ENCODE measurements at places on chromosomes 5 and 9.
A peak's percentile ranks its signal among the peaks of the same experiment; 100 is the strongest.

DNA sequence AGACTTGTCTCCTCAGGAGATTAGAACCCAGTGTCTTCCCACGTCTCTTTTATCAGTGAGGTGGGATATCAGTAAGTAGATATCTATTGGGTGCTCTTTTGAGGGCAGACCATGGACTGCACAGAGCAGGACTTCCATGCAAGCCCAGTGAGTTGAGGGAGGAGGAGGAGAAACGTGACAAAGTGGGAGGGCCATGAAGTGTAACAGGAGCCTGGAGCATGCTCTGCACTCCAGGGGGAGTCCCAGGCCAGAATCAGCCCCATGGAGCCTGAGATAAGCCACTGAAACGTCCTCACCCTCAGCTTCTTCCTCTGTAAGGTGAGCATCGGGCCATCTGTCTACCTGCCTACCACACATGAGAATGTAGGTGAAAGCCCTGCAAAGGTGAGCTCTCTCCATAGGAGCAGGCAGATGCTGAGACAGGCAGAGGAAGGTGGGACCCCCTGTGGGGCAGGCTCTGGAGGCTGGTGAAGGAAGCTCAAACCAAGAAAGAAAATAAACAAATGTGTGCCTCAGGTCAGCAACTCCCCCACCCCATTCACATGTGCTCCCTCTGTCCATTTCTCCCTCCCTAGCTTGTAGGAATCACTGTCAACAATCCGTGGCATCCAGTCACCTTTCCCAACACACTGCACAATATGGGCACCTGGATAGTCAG lies 87.4 kb downstream of the NRG2 start:
- DNase-seq: no peak

GRCh38 chr9:107068581-107068980 lies 205.6 kb downstream of the ZNF462 start:
- no peak for DNase-seq

DNA sequence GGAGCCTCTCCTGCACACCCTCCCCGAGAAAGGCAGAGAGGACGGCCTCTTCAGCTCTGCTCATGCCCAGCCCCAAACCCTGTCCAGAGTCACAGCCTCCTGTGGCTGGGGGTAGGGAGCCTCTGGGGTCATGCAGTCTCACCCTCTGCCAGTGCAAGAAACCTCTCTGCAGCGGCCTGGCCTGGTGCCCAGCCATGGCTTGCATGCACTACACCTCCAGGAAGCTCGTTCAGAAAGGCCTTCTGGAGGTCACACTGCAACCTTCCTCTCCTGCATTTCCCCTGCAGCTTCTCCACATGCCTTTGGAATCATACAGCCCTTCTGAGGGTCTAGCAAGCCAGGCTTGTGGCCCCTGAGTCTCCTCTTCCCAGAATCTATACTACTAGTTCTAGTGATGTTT lies 17.9 kb downstream of the CSF1R start:
- DNase-seq: no peak

DNA sequence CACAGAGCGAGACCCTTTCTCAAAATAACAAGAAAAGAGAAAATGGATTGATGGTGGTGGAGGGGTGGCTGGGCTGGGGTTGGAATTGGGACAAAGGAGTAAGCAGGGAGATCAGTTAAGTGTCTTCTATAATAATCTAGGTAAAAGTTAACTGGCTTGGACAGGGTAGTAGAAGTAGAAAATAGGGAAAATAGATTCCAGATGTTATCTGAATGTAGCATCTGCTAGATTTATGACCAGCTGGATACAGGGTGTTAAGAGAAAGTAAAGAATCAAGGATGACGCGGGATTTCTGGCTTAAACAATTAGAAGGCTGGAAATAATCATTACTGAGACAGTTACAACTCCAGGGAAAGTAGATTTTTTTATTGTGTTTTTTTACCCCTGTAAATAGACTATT lies 13.0 kb downstream of the PPP6C start:
- DNase-seq: no peak

DNA sequence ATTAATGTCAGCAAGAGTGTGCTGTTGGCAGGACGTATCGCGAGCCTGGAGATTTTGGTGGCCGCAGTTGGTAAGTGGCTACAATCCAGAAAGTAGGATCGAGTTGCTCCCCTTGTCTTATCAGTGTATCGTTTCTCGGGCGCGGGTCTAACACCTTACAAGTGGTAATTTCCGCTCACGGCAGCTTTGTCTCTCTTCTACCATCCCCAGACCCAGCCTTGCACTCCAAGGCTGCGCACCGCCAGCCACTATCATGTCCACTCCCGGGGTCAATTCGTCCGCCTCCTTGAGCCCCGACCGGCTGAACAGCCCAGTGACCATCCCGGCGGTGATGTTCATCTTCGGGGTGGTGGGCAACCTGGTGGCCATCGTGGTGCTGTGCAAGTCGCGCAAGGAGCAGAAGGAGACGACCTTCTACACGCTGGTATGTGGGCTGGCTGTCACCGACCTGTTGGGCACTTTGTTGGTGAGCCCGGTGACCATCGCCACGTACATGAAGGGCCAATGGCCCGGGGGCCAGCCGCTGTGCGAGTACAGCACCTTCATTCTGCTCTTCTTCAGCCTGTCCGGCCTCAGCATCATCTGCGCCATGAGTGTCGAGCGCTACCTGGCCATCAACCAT lies 1.1 kb downstream of the PTGER4 start:
- peak; percentile 58 for DNase-seq

- DNase-seq: no peak
Measured at GRCh38 chr5:72007336-72008111, 99.8 kb upstream of the MAP1B start.

DNA sequence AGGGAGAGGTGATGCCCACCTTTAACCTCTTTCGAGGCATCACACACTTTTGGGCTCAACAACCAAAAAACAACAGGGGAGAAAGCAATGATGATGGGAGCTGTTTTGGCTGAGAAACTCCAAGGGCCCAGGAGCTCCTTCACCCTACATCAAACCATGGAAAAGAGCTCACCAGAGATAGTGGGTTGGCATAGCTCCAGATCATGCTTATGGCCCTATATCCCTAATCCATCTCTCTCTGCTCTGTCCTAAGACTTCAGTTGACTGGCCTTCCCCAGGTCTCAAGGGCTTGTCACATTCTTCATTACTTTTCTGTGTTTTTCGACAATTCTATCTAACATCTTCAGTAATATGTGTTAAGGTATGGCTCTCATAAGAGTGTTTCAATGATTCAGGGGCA lies 5.7 kb upstream of the CTSL start:
- no peak for DNase-seq

DNA sequence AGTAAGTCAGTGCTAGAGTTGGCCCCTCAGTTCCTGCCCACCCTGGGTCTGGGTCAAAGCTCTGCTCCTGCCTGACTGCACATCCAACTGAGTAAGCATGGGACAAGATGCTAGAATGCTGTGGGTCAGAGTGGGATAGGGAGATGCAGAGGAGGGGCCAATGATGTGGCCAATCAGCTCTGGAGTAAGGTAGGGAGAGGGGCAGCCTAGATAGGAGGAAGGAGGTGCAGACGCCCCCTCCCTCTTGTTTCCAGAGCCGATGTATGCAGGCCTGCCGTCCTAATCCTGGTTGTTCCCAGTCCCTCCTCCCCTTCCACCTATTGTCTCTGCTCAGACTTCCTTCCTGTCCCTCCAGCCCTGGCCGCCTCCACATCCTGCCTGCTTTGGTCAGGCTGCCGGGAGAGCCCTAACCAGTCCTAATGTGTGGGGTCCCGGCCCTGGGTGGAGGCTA lies 1.3 kb downstream of the ARAP3 start:
- no peak for DNase-seq

- no peak for DNase-seq
Measured at GRCh38 chr9:80811003-80811402, 878.3 kb downstream of the TLE1 start.

DNA sequence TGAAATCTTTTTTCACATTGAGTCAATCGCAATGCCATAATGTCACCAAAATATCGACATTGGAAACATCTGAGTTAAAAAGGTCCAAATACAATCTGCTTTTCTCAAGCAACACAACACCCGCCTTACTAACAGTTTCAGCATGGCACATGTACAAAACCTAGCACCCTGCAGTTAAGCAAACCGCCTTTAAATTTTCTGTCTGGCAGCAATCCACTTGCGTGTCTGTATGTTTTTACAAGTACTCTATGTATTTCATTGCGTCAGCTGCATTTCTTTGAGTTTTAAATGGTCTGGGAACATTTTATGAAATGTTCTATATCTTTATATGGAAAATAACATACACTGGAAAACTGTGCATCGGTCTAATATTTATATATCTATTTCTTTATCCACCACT lies 134.6 kb downstream of the DENND1A start:
- no peak for DNase-seq

GRCh38 chr9:82764061-82764668 lies 298.8 kb downstream of the RASEF start:
- no peak for DNase-seq

GRCh38 chr9:130106860-130107233 lies 53.1 kb downstream of the GPR107 start:
- DNase-seq: no peak

GRCh38 chr5:107672211-107673038 lies 1.7 kb upstream of the EFNA5 start:
- DNase-seq: no peak

DNA sequence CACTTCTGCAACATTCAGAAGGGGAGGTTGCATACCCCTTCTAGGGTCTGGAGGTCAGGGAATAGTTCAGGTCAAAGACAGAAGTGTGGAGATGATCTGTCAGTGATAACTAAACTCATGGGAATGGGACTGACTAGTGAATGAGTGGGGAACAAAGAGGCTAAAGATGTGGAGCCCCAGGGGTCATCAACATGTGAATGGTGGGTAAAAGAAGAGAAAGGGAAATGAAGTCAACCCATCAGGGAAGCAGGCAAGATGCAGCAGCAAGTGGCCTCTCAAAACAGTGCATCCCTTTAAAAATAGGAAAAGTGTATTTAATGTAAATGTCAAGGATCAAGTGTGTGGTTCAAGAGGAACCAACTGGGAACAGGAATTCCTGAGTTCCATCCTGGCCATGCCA lies 69.9 kb downstream of the PLPPR1 start:
- DNase-seq: no peak

GRCh38 chr5:154447089-154447725 lies 1.4 kb downstream of the SAP30L start:
- DNase-seq: peak; percentile 11

DNA sequence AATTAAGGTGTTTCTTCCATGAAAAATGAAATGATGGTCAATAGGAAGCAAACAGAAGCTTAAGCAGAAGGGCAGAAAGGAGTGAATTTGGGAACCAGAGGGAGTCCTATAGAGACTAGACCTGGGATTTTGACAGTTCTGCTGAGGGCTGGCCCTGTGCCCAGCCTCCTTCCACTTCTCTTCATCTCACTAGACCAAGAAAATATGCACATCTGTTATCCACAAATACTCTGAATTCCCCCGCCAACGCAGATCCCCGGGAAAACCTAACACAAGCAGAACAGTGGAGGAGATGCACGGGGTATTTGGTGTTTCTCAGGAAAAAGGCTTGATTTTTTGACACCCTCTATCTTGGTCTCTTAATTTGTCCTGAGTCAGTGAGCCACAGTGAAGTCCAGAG lies 22.7 kb downstream of the GRIA1 start:
- no peak for DNase-seq

DNA sequence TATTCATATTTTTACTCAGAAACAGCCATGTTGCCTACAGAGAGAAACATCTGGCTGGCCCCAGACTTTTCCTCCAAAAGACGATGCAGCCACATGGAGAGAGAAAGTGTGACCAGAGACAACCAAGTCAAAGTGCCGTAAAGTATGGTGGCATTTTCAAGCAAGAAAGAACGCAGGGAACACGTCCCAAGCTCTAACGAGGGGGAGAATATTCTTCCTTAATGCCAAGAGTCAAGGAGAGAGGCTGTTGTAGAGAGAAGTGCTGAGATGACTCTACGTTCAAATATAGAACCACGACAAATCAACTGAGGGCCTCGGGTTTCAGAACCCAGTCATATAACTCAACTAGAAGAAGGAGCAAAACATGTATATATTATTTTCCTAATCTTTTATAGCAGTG lies 55.9 kb downstream of the FNBP1 start:
- DNase-seq: no peak

- DNase-seq: no peak
Measured at GRCh38 chr9:124353811-124354274, 61.4 kb downstream of the PSMB7 start.

DNA sequence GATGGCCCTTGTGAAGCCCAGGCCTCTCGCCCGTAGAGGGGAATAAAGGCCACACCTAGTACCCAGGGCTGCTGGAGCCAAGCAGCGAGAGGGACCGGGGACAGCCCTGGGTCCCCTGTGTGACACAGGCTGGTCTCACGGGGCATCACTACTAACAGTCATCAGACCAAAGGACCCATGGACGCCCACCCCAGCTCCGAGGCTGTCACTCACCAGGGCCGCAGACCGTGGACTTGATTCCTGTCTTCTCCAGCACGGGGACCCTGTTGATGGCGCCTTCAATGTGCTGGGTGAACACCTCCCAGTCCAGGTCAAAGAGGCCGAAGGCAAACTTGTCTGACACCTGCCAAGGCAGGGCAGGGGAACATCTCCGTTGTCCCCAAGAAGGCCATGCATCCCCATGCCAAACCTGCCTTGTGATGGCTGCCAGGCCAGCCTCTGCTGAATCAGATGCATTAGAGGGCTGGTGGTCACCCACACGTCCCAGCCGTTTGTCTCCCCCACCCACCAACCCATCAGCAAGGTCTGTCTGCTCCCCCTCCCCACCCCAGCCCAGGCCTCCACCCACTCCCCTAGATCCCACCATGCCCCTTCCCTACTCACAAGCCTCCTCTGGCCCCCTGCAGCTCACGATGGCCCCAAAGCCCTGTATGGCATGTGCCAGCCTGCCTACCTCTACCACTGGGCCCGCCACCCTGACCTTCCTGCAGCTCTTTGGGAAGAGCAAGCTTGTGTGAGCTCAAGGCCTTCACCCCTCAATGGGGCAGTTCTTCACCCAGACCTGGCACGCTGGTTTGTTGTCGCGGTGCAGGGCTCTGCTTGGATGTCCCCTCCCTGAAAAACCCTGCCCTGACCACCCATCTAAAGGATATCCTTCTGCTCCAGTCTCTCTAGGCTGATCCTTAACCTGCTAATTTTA lies 20.8 kb downstream of the SARDH start:
- DNase-seq: no peak
